ENCODE measurements at places on chromosomes 2 and 18.
A peak's percentile ranks its signal among the peaks of the same experiment; 100 is the strongest.

- DNase-seq, result no peak
Measured at GRCh38 chr2:18311420-18312195, 248.8 kb downstream of the RDH14 start.

- DNase-seq, result no peak
Measured at GRCh38 chr2:37318401-37318800, 6.2 kb downstream of the PRKD3 start.

DNA sequence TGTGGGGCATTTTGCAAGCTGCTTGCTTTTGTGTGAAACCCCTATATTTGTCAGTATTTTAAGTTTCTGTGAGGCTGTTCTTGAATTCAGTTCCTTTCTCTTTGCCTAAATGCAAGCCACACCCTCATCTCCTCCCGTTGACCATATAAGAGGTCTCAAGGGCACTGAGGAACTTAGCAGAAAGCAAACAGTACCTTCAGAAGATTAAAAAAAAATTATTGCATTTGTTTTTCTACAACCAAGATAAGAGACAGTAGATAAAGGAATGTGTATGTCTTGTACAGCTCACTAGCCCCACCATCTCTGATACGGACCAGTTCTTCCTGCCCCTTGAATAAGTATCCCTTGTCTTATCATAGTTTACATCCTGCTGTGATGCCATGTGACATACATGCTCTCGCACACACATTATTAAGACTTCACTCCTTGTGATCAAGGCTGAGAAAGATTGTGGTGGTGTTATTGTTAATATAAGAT, 64.2 kb downstream of the NPAS2 start:
- no peak for DNase-seq

DNA sequence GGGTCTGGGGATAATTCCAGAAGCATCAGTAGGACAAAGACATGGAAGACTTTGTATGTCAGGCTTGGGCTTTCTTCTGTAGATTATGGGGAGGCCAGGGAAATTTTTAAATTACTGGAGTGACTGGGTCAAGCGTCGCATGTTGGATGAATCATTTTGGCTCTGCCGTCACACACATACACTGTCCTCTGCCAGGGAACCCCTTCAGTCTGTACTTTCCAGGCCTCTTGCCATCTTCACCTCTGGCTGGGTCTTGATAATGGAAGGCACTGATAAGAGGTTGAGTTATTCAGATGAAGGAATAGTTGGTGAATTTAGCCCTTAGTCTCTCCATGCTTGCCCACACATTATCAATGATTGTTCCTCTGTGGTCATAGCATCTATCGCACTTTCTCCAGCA, 895.1 kb upstream of the CELF4 start:
- DNase-seq, result no peak

DNA sequence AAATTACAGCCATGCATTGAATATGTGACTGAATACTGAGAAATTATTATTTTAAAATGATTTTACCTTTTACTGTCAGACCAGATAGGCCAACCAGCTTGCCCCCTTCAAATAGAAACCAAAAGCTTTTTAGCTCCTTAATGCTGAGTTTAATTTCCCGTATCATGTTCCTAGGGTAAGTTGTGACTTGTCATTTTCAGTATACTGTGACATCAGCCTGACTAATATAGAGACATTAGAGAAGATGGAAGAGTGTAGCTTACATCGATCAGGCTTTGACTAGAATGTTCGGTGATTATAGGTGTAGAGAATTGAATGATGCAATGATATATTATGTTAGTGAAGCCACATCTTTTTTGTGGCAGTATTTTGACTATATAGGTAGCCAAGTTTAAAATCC, 50.6 kb upstream of the ZEB2 start:
- DNase-seq, result no peak

- peak; percentile 38 for DNase-seq
Measured at GRCh38 chr2:128301501-128301966, 17.1 kb downstream of the HS6ST1 start.

GRCh38 chr2:170396799-170397459, 219.0 kb downstream of the MYO3B start:
- DNase-seq, result peak; percentile 68

GRCh38 chr2:17879137-17879912, 858 bp downstream of the KCNS3 start:
- peak; percentile 83 for DNase-seq

- DNase-seq, result no peak
Measured at GRCh38 chr2:120108049-120108448, 95.2 kb downstream of the EPB41L5 start.

- no peak for DNase-seq
Measured at GRCh38 chr2:70978341-70979179, at the start of gene ANKRD53. ANKRD53 (plus strand) TSS chr2:70978630; CDS start chr2:70978646, 16 bp downstream.

GRCh38 chr2:66661253-66662173, 226.6 kb downstream of the MEIS1 start:
- no peak for DNase-seq

DNA sequence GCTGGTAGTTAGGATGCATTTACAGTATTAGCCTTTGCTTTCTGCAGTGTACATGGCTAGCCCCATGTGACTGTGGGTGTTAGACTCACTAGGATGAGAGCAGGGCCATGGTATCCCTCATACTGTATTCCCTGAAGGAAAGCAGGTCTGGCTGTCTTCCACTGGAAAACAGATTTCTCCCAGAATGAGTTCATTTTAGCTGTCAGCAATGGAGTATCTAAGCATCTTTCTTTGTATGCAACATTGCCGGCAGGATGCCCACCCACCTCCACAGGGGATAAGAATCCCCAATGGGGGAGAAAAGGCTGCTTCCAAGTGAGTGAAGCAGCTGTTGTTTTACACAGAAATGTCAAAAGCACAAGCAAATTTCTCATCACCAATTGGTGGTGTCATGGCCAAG, 142.7 kb upstream of the KLHL14 start:
- DNase-seq, result no peak

Data from SW480 (cell line).